Fibroblast of skin of abdomen (primary cell): ENCODE measurements at places on chromosomes 1 and 21.

GRCh38 chr1:231949277-231950091 is 322.9 kb downstream of the DISC1 start:
- no peak for DNase-seq

DNA sequence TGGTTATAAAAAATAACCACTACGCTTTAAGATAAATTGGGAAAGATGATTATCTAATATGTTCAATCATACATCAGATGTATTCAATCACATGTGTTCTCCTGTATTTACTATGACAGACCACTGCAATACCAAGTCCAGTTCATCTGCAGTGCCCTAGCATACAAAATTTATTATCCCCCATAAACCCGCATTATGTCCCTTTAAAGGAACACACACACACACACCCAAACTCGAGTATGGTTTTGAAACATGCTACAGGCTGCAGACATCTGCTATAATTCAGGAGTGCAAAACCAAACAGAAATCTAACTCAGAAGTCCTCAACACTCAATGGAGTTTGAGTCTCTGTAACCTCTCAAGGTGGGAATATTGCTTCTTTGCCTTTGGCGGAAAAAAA is 14.9 kb downstream of the ODF2L start:
- DNase-seq = no peak

DNA sequence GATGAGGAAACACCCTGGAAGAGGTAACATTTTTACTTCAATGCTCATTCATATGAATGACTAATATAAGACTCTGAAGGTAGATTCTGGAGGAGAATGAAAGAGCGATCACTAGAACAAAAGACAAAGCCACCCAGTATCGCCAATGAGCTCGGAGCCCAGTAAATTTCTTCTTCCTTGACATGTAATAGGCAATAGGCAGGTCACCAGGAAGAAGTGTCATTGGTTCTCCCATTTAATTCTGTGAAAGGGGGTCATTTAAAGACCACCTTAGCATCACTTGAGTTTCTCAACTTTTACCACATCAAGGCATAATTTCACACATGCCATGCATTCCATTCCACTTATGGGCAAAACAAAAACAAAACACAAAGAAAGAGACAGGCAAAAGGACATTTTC is 7.9 kb downstream of the TNFSF18 start:
- DNase-seq = peak; percentile 8

GRCh38 chr1:7975212-7975865 is 13.8 kb downstream of the PARK7 start:
- peak; percentile 56 for DNase-seq

DNA sequence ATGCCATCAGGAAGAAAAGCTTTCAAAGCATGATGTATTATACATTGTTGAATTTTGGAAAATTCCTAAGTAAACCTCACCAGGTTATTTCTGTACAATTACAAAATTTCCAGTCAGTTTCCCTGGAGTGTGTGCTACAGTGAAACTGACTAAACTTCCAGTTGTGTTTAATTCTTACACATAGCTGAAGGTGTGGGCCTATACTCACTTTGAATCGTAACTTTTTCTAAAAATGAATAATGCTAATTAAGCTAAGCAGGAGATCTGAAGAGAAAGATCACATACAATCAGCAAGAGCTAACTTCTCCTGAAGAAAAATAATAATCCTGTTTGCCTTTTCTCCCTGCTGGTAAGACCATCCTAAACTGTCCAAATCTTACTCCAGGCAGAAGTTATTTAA is 537.2 kb upstream of the PBX1 start:
- DNase-seq = no peak

- peak; percentile 70 for DNase-seq
These were observed at the start of gene RAB7B for GRCh38 chr1:206002871-206003801. Gene RAB7B, minus strand, starts transcription at chr1:206003395. Its CDS starts 9,260 bp downstream, at chr1:205994135.

DNA sequence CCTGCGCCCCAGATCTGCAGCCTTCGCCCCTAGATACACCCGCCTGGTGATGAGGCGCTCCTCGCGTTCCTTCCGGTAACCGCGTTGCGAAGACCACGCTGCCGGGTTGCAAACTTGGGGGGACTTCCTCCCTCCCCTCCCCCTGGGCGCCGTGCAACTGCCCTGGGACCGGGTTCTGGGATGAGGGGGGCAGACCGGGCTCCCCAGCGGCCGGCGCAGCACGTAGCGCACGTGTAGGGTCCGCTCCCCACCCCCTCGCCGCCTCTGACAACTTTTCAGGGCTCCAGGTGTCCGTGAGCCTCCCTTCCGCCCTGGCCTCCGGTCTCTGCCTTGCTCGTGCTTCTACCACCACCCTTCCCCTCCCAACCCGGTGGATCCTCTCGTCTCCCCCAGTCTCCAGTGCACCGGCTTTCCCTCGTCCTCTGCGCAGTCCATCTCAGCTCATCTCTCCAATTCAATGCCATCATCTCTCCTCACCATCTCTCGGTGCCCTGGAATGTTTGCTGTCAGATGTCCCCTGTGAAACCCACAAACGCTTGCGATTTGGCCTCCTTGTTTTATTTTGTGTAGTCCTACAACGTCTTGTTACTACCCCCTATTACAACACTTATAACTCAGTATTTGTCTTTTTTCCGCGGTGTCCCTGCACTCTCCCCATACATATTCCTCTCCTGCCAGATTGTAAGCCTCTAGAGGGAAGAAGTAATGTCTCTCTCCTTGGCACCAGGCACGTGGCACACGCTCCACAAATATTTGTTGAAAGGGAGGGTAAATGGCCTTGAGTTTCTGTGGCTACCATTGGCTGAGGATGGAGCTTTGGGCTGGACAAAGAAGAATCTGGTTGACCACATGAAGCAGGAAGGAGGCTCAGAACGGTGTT is 782 bp downstream of the PCAT6 start:
- peak; percentile 34 for DNase-seq

DNA sequence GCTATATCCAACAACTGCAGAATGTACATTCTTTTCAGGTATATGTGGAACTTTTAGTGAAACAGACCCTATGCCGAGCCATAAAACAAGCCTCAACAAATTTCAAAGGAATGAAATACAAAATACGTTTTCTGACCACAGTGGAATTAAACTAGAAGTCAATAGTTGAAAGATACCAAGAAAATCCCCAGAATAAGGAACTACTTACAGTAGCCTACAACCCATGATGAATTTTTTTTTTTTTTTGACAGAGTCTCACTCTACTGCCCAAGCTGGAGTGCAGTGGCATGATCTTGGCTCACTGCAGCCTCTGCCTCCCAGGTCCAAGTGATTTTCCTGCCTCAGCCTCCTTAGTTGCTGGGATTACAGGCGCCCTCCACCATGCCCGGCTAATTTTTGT is 83.4 kb downstream of the RUNX3 start:
- no peak for DNase-seq

- DNase-seq = no peak
These were observed 26.6 kb downstream of the CAPZA1 start for GRCh38 chr1:112646225-112646624.

DNA sequence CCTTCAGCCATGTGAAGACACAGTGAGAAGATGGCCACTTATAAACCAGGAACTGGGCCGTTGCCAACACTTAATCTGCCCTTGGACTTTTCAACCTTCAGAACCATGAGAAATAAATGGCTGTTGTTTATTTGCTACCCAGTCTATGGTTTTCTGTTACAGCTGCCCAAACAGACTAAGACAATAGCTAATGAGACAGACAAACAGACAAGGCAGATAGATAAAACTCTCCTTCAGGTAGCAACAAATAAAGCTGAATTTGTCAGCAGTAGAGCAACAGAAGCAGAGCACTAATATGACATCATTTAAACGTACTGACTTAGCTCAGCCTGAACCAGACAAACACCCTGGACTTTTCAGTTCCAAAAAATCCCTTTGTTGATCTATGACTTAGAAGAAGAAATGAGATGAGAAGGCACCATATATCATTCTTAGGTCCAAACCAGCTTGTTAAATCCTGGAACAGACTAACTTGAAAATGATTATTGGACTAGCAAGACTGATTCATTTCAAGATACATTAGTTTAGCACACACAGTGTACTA is 27.0 kb downstream of the ZZZ3 start:
- no peak for DNase-seq

GRCh38 chr21:31489014-31489413 is 145.0 kb upstream of the TIAM1 start:
- no peak for DNase-seq

DNA sequence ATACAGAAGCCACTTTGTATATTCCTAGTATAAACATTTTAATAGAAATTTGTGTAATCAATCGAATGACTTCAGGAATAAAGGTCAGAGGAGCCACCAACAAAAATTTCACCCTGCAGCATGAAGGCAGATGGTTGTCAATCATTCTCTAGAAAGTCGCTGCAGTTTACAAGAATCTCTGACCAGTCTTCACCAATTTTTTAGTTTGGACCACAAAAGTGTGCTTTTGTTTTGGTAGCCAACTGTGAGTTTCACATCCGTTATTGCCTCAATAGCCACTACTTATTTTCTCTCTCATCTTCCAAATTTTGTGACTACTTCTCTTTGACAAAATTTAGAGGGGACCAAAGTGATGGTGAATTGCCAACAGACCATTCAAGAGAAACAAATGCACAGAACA is 1155.6 kb downstream of the AMY1C start:
- DNase-seq = no peak

- DNase-seq = peak; percentile 37
These were observed 52.7 kb downstream of the PKN2 start for GRCh38 chr1:88736633-88737248.

DNA sequence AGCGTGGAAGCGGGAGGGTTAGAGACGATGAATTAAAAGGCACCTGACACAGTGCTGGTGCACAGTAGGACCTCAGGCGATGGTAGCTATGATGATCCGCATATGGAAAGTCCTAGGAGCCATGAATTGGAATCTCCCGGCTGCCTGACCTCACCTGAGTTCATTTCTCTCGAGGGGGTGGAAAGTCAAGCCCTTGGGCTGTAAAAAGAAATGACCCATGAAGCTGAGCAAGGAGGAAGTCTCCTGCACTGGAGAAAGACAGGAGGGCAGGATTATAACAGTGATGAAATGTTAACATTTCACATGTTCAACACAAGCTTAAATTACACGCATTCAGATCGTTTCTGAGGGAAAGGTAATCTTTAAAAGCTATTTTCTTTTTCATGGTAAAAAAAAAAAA is 481.2 kb downstream of the MATN1 start:
- DNase-seq = no peak

DNA sequence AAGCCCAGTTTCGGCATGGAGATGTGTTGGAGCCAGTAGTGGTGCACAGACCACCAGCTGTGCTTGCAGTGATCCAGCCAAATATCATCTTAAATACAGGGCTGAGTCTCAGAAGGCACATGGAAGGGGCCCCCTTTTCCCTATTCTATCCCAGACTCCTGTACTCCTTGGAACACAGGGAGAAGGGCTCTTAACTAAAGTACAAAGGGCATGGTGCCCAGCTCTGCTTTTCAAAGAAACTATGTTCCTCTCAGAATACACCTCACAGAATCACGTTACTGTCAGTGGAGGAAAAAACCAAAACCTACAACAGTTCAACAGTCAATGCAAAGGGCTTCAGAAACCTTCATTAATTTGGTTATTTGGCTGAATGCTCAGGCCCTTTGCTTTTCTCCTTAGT is 180.6 kb upstream of the C1orf105 start:
- no peak for DNase-seq

DNA sequence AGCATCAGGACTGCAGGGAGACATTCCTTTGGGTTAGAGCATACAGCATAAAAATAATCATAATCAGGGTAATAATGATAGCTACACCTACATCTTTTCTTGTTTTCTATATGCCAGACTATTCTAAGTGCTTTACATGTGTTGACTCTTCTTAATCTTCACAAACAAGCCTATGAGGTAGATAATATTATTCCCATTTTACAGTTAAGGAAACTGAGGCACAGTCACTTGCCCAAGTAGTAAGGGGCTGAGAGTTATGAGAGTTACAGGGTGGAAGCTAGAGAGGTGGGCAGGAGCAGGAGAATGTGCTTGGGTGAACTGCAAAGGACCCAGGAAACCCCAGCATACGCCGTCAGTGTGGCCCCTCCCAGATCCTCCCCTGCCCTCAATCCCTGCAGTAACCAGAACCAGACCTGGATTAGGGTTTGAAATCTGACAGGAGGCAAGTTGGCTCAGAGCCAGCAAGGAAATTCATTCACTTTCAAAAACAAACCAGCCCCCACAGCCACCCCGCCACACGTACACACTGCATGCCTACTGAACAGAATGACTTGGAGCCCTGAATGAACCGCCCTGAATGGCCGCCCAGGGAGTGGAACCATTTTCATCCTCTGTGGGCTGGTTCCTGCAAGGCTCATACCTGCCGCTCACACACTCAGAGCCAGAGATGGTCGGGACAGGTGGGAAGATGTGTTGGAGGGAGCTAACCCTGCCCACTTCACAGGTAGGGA is 126.1 kb downstream of the TRABD2B start:
- DNase-seq = no peak

- DNase-seq = peak; percentile 88
These were observed 54.1 kb downstream of the CD46 start for GRCh38 chr1:207805841-207806421.
